Caudate nucleus (tissue), 63 donors: ENCODE measurements at places on chromosomes 4 and X.

GRCh38 chr4:39410415-39410814 is 3.7 kb downstream of the KLB start:
- DNase-seq = no peak

GRCh38 chrX:2559124-2559523 is 58.3 kb upstream of the DHRSX start:
- no peak for DNase-seq

DNA sequence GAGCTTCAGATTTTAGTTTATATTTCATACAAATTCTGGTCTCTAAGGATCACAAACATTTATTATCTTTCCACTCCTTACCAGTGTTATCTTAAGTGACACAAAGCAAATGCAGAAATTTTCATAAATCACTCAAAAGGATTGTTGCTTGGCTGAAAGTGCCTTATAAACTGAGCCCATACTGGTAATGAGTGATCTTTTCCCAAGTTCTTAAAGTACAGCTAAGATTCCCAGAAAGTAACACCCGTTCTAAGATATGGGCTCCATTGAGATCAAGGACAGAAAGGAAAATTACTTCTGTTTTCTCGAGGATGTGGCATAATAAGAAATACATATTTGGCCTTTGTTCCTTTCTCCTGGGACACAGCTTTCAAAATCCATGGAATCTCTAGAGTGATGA is 313.7 kb downstream of the ARHGAP24 start:
- DNase-seq = no peak

DNA sequence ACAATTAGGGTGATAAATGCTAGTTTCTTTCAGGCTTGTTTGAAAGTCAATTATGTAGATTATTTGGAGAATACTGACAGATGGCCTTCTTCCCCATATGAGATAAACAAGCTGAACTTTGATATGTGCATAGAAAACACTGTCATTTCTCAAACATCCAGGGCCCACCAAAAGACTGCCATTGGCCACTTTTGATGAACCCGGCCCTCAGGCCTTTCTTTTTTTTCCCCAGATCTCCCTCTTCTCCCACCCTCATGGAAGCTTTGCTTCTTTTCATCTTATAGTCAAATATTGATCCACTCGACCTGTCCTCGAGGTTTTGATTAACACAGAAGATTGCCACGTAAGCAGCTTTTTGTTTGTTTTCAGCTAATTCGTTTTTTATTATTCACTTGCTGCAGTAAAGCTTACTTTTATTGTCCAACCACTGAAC is 377.4 kb downstream of the SMARCA1 start:
- DNase-seq = no peak

- no peak for DNase-seq
These were observed 753.6 kb downstream of the TRIML1 start for GRCh38 chr4:188892837-188893236.

DNA sequence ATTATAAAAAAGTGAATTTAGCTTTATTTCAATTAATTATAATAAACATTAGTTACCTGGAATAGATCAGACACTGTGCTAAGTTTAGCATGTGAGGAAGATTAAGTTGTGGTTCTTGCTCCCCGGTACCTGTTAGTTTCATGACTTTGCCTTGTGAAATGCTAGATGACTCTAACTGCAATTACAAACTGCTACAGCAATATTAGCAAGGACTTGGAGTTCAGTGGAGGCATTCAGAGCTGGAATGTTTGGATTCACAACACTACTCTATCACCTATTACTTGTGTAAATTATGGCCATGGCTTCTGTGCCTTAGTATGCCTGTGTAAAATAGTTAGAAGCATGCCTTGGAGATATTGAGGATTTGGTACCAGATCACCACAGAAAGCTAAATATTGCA is 21.4 kb upstream of the ANXA10 start:
- DNase-seq = no peak

- no peak for DNase-seq
These were observed 53.5 kb downstream of the FAM114A1 start for GRCh38 chr4:38921151-38921550.

- DNase-seq = no peak
These were observed 9.0 kb upstream of the MAGEA8 start for GRCh38 chrX:149871940-149872339.

DNA sequence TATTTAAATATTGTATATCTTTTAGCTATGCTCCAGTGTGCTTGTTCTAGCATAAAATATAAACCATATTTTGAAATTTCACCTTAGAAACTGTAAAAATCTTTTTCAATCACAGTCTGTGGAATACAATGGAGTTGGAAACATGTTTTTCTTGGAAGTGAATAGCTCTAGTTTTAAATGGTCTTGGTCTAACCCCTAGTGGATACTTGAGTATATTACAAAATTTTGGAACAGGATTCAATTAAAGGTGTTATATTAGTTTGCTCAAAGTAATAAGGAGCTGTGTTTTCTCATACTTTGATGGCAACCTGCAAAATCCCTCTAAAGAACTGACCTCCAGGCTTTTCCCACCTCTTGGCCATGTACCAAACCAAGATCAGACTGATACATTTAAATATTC is 48.2 kb downstream of the STK26 start:
- DNase-seq = no peak
